Hepatic stellate cell (primary cell): ENCODE measurements at places on chromosomes 16 and 17.
A peak's percentile ranks its signal among the peaks of the same experiment; 100 is the strongest.

DNA sequence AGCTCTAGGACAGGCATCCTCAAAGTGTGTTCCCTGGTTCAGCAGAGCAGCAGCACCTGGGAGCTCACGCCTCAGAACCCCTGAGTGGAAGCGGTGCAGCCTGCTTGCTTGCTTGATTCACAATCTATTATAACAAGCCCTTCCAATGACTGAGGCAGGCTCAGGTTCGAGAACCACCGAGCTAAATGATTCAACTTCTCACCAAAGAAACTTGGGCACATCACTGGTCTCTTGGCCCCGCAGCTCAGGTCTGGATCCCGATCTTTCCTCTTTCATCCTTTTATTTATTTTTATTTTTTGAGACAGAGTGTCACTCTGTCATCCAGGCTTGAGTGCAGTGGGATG, 24.5 kb downstream of the CLUH start:
- no peak for DNase-seq

DNA sequence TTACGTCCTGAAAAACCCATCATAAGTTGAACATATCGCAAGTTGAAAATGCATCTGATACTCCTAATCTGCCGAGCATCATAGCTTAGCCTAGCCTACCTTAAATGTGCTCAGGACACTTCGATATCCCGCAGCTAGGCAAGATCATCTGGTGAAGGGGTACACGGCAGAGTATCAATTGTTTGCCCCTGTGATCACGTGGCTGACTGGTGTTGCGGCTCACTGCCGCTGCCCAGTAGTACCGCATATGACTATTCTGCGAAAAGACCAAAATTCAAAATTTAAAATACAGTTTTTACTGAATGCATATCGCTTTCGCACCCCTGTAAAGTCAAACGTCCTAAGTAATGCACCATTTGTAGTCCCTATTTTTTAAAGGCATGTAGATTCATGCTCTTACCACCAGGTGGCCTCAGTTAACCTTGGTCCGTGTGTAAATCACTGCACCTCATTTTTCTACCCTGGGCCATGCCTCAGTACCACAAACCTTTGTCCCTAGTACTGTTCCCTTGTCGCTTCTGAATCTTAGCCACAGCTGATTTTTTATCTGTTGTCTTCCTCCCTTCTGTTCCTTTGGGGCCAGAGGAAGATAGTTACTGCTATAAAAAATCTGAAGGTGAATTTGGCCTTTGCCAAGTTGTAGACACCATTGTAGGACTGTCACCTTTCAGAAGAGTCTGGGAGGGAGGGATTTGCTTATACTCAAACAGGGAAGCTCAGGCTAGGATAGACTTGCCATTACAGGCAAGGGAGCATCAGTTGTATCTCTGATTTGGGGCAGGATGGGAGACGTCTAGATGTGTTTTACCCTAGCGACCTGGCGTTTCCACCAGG, 34.4 kb downstream of the WWP2 start:
- peak; percentile 47 for DNase-seq

DNA sequence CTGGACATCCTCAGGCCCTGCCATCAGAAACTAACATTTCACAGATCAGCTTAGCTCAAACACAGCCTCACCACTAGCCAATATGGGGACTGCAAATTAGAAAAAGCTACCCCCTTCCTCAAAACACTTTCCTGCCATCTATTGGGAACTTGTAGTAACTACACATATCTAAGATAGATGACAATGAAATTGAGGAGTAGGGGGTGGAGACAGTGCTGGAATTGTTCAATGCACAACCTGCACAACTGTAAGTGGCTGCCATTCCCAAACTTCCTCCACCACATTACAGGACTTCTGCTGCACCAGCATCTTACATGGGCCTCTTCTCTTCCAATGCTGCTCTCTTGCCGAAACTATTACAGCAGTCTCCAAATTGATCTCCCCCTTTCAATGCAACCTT, 21.9 kb downstream of the AIPL1 start:
- peak; percentile 47 for DNase-seq

GRCh38 chr16:84823484-84823883, 3.7 kb downstream of the CRISPLD2 start:
- DNase-seq = no peak

DNA sequence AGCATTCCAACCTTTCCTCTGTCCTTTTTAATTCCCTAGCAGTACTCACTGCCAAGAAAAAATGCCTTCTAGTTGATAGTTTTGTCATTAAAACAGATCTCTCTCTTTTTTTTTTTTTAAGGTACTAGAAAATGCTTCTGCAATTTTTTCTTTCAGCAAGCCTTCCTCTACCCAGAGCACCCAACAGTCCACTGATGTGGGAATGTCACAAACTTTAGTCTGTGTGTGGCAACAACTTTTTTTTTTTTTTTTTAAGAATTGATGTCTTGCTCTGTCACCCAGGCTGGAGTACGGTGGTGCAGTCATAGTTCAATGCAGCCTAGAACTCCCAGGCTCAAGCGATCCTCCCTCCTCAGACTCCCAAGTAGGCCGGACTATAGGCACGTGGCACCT, 34.7 kb downstream of the CDRT15 start:
- DNase-seq = no peak

GRCh38 chr17:36641331-36641876, 40.0 kb downstream of the MRM1 start:
- DNase-seq = no peak

DNA sequence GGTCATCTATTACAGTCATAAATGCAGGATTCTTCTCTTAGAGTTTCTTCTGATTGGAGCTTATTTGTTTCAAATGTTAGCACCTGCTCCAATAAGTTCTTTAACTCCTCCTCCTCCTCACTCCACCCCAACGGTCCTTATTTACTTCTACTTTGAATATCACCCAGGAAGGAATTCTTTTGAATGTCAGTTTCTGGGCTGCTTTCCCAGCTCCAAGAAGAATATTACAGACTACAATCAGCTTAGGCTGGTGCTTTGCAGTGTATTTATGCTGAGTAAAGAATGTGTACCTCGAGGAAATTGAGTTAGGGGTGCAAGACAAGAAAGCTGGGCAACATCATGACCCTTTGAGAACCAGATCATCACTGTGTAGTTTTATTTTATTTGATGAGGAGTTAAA, 30.8 kb downstream of the MAP3K3 start:
- DNase-seq = no peak

DNA sequence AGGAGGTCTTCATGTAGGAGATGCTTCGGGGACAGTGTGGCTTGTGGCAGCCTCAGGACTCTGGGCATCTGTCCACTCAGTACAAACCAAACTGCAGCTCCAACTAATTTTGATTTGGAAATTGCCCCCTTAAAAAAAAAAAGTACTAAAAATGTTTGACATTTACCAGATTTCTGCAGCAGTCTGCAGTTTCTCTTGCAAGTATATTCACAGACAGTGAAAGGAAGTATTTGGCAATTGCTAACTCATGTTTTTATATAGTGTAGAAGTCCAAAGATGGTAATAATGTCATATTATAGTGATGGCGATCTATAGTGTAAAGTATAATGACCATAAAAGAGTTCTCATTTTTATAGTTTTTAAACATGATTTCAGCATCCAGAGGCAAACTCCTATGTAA, 218.6 kb downstream of the PRKCA start:
- DNase-seq = no peak

DNA sequence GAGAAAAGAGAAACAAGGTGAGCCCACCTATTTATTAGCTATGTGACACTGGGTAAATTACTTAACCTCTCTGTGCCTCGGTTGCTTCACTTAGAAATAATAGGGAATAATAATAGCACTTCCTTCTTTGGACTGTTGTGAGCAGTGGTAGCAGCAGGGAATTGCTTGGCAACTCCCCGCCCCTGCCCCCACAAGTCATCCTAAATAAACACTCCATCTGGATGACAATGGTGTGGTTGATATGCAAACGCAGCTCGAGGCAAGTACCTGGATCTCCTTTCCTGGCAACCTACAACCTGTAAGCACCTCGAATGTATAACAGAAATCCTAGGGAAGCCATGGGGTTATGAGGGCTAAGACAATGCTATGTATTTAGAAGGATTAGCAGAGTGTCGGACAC, 9.1 kb downstream of the TEKT3 start:
- no peak for DNase-seq
